RPMI7951 (cell line): ENCODE measurements at places on chromosomes 4 and X. TPM values are rescaled to one million over a fixed set of nuclear protein-coding genes. Genes with fewer than 3 reads are reported as not detected.

- DNase-seq = peak; percentile 87
Measured at GRCh38 chr4:128354205-128354821, 66.7 kb upstream of the PGRMC2 start.

- peak; percentile 43 for DNase-seq
Measured at GRCh38 chr4:24853142-24853541, 57.8 kb downstream of the SOD3 start.

- DNase-seq = no peak
Measured at GRCh38 chr4:79232540-79232939, 93.3 kb downstream of the NAA11 start.

The TMSB15B gene
- total RNA-seq = 7.8 and 19.9 TPM in 2 replicates

- no peak for DNase-seq
Measured at GRCh38 chrX:38965888-38966287, 164.6 kb downstream of the MID1IP1 start.

The LRIT3 gene
- not detected in 2 replicates for total RNA-seq
